ENCODE measurements at places on chromosomes 1 and 21. TPM values are rescaled to one million over a fixed set of nuclear protein-coding genes. Genes with fewer than 3 reads are reported as not detected.

ATP1A2 gene
- total RNA-seq, result 44.2 TPM

DNA sequence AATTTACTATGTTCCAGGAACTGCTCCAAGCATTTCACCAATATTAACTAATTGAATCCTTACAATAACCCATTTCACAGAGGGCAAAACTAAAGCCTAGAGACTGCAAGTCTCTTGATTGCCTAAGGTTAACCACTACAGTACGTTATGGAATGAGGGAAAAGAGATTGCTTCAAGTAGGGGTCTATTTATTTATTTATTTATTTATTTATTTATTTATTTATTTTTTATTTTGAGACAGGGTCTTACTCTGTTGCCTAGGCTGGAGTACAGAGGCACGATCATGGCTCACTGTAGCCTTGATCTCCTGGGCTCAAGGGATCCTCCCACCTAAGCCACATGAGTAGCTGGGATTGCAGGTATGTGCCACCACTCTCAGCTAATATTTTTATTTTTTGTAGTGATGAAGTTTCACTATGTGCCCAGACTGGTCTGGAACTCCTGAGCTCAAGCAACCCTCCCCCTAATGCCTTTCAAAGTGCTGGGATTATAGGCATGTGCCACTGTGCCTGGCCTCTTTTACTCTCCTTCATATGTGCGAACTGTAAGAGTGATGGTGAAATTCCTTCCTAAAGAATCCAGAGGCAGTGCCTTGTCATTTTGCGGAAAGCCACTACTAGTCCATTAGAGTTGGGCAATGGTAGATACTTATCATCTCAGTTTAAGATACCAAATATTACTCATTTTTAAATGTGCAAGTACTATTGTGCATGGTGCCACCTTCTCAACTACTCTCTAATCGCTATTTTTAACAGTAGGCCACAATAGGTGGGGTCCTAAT lies 65.7 kb upstream of the CYP2J2 start:
- no peaks in the 10 kb centered on the region for H3K27me3 ChIP-seq
- H3K4me1 ChIP-seq, result peaks cover 18% of the 10 kb centered on the region
- no peak overlapping the region for H3K4me3 ChIP-seq
- no peak overlapping the region for H3K27ac ChIP-seq

- no peak overlapping the region for H3K27ac ChIP-seq
- no peaks in the 10 kb centered on the region for H3K36me3 ChIP-seq
- no peak for DNase-seq
- no peaks in the 10 kb centered on the region for H3K27me3 ChIP-seq
Measured at GRCh38 chr1:167013108-167013929, 24.2 kb downstream of the MAEL start.

- H3K4me3 ChIP-seq, result no peak overlapping the region
- no peak for DNase-seq
- H3K27ac ChIP-seq, result no peak overlapping the region
- no peaks in the 10 kb centered on the region for H3K36me3 ChIP-seq
Measured at GRCh38 chr1:180173952-180174351, 19.3 kb downstream of the QSOX1 start.
